ENCODE measurements at places on chromosomes 7 and 10.

- DNase-seq: no peak
These were observed 8.1 kb downstream of the TRIM8 start for GRCh38 chr10:102652170-102652916.

DNA sequence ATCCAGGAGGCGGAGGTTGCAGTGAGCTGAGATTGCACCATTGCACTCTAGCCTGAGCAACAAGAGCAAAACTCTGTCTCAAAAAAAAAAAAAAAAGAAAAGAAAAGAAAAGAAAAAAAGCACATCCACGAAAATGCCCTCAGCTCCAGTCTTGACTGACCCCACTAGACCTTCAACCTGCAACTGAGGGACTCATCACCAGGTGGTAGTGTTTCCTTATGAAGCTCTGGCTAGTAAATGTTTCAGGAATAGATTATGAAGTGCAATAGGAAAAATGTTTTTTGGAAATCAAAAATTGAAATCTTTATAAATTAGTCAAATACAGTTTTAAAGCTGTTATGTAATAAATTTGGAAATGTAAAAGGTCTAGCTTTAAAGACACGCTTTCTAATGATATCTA, 22.4 kb downstream of the TLL2 start:
- peak; percentile 26 for DNase-seq

- DNase-seq: no peak
These were observed 209.9 kb downstream of the CRPPA start for GRCh38 chr7:16211402-16211925.

DNA sequence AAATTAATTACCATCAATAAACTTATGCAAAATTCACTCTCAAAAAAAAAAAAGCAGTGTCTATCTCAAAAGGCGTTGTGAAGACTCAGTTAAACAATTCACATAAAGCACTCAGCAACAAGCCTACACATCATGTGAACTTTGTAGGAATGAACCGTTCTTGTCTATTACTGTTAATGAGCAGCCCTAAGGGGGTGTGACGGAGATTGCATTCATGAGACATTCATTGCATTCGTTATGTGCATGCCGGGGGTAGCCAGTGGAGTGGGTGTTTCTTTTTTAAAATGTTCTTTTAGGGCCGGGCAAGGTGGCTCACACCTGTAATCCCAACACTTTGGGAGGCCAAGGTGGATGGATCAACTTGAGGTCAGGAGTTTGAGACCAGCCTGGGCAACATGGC, 193.0 kb downstream of the PRPF18 start:
- DNase-seq: no peak

GRCh38 chr7:25855854-25856782, 295.9 kb upstream of the NFE2L3 start:
- peak; percentile 55 for DNase-seq
